ENCODE measurements at places on chromosomes 12 and 14.

DNA sequence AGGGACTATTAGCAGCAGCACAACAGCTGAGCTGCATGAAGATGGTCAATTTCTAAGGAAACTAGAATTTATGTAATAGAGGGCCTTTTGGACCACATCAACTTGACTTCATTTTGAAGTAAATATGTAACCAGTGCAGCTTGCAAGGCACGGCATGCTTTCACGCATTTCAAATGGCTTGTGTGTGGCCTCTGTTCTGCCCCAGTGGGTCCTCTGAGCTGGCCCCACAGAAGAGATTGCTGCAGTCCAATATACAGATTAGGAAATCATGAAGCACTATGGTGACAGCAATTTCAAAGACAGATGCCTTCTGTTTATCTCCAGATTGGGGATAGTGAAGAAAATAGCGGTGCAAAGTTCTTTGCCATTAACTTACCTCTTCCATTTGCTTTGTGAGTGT lies 101.4 kb downstream of the PDZRN4 start:
- DNase-seq = no peak

- DNase-seq = no peak
These were observed 28.6 kb downstream of the FGFR1OP2 start for GRCh38 chr12:26966842-26967241.

- peak; percentile 59 for DNase-seq
These were observed 8.3 kb upstream of the CHST11 start for GRCh38 chr12:104448451-104448850.

GRCh38 chr12:75990189-75990912 lies 41.2 kb downstream of the PHLDA1 start:
- DNase-seq = no peak

DNA sequence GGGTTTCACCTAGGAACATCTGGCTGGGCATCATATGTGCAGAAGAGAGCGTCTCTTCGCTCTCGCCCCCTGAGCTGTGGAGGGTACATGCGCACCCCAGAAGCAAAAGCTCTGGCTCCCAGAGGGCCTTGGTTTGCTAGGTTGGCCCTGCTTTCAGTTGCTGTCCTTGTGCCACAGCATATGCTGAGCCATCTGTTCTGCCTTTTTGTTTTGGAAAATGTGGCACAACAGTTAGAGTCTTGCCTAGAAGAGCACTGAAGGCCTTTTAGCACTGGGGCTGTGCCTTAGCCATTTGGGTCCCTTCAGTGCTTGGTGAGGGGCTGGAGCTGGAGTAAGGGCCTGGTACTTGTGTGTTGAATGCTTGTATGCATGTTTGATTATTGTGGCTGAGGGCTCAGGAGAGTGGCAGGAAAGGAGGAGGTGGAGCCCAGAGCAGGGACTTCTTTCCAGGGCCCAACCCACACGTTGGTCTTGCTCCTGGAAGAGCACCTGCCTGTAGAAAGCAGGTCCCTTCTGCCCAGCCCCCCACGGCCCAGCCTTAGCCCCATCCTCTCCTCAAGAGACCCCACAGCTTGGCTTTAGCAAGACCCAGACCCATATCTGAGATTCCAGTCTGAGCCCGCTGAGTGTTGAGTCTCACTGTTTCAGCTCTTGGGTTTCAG lies 113.7 kb downstream of the SLC25A47 start:
- DNase-seq = no peak

DNA sequence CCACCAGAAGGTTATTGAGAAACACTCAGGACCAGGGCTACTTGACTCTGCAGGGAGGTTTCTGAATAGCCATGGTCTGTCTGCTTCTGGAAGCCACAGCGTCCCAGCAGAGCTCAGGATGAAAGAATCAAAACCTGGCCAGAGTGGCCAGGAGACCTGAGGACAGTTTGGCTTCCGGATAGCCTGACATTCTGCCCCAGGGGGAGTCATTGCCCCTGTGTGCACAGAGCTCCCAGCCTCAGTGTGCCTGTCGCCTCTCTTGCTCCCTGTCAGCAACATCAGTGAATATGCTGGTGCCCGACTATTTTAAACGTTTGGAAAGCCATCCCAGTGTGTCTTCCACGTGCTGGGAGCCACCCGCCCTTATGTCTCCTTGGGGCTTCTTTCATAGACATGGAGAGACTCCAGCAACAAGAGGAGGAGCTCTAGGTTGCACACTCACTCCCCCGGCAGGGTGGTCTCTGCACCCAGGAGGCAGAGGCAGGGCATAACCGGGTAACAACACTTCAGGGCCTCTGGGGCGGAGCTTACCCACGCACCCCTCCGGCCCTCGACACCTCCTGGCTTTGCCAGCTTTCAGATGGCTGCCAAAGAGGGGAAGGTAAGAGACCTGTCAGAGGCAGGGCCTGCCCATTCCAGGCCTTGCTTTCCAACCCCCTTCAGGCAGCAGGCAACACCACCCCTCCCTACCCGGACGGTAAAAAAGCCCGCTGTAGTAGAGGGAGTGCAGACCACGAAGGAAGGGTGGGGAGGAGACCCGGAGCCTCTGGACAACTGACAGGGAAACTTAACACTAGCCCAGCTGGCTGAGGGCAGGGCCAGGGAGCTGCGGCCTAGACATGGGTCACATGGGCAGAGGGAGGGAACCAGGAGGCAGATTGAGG lies 19.0 kb upstream of the SLC6A12 start:
- DNase-seq = peak; percentile 8

DNA sequence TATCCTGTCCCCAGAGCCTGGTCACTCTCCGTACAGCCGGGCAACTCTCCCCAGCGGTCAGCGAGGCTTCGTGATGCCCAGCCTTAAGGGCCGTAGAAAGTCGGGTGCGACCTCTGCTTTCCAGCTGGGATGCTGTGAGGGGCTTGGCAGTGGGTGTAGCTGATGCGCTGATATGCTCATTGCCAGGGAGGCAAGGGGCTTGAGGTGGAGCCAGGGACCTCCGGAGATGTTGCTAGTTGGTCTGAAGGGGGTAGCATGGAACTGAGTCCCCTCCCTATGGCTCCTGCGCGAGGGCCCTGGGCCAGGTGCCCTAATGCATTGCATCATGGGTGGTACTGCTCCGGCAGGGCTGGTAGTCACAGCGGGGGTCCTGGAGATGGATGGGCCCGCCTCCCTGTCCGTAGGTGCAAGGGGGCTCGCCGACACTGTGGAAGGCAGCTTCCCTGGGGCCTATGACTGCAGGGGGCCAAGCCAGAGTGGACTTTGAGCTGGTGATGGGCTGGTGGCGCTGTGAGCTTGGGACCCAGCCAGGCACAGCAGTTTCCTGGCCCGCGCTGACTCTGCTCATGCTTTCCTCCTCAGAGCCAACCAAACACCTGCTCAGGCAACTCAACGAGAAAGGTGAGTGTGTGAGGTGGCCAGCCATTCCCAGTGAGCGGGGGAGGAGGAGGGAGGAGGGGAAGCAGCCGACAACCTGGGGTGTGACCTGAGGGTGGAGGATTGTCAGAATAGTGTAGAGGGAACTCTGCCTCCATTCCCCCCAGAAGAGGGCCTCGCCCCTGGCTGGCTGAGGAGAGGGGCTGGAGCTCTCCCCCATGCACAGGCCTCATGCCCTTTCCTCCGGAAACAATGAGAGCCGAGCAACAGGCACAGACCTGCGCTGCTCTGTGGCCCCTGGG lies 32.3 kb downstream of the PLEKHG3 start:
- no peak for DNase-seq

DNA sequence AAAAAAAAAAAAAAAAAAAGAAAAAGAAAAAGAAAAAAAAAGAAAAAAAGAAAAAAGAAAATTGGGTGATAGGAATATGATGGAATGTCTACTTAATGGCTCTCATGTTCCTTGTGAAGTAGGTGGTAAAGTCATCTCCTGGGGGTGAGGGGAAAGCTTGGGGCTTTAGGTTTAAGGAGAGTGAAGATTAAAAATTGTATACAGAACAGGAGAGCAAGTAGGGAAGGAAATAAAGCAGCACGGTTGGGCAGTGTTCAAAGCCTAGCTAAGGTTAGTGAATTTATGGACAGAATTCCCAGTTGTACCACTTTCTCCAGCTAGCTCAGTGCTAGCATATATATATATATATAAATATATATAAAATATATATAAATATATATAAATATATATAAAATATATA lies 40.0 kb upstream of the SLC2A13 start:
- no peak for DNase-seq

GRCh38 chr14:20116748-20117147 lies 6.2 kb downstream of the OR4K17 start:
- no peak for DNase-seq

- DNase-seq = peak; percentile 47
These were observed 129.9 kb downstream of the CPNE8 start for GRCh38 chr12:38775457-38775856.

DNA sequence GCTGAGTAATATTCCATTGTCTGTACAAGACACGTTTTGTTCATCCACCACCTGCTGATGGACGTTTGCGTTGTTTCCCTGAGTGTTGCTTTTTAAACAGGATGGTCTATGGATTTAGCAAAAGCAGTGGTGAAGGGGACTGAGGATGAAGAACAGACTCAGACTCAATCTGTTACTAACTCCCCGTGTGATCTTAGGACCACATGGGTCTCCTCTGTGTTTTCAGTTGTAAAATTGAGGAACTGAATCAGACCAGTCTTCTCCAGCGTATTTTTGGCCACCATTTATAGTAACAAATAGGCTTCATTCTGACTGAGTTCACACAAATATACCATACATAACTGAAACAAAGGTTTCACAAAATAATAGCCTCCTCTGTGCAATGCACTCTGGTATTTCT lies 85.6 kb downstream of the FOXN3 start:
- peak; percentile 28 for DNase-seq
